ENCODE measurements at places on chromosomes 1 and 21.

- DNase-seq = no peak
These were observed 86.9 kb upstream of the ZBTB40 start for GRCh38 chr1:22364764-22365163.

GRCh38 chr1:218498056-218498938 is 153.2 kb downstream of the TGFB2 start:
- no peak for DNase-seq

GRCh38 chr1:67978890-67979516 is 71.4 kb downstream of the DIRAS3 start:
- no peak for DNase-seq

DNA sequence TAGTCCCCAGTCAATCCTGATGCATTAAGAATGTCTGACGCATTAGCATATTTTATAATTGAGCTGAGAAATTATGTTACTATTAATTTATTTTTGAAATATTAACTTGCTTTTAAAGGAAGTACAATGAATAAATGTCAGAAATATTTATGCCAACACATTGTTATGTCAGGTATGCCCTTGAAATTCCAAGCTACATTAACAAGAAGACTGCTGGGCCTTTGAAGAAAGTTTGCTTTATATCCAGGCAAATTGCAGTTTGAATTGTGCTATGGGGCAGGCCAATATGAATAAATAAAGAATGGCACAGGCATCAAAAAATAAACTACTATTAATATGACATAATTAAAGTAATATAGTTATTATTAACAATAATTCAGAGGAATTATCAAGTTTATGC is 1391.3 kb downstream of the PLA2G4A start:
- DNase-seq = no peak

- no peak for DNase-seq
These were observed 145.4 kb upstream of the KCTD3 start for GRCh38 chr1:215421744-215422143.

GRCh38 chr1:176144526-176144925 is 62.6 kb downstream of the COP1 start:
- no peak for DNase-seq

DNA sequence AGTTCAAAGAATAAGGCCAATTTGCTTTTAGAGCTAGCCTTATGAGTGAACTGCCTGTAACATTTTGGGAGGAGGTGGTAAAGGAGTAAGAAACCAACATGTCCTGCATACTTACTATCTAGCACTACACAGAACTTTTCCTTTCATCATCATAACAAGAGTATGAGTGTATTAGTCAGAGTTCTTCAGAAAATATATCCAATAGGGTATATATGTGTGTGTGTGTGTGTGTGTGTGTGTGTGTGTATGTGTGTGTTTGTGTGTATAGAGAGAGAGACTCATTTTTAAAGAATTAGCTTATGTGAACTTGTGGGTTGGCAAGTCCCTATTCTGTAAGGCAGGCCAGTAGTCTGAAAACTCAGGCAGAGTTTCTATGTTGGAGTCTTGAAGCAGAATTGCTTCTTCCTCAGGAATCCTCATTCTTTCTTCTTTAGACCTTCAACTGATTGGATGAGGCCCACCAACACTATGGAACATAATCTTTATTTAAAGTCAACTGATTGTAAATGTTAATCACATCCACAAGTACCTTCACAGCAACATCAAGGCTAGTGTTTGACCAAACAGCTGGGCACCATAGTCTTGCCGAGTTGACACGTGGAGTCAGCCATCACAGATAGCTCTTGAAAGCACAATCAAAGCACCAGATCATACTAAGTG is 121.9 kb downstream of the CYYR1 start:
- DNase-seq = no peak

- no peak for DNase-seq
These were observed 40.7 kb downstream of the SLC30A1 start for GRCh38 chr1:211538287-211538686.

DNA sequence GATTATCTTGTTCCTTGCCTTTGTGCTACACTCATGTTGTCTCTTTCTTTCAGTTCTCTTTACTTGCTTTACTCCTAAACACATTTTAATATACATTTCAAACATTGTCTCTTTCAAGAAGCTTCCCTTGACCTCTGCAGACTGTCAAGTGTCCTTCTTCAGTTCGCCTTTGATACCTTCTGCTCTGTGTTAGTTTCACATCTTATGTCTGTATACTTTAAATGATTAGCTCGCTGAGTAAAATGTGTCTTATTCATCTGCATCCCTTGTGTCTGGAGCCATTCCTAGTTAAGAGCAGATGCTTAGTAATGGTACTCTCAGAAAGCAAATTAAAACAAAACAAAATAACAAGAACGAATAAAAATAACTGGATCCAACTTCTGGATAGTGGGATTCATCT is 303.3 kb downstream of the S1PR1 start:
- no peak for DNase-seq

- DNase-seq = no peak
These were observed 185.1 kb upstream of the GREM2 start for GRCh38 chr1:240797050-240797449.

- DNase-seq = no peak
These were observed 922 bp downstream of the CPT2 start for GRCh38 chr1:53197291-53198200.

DNA sequence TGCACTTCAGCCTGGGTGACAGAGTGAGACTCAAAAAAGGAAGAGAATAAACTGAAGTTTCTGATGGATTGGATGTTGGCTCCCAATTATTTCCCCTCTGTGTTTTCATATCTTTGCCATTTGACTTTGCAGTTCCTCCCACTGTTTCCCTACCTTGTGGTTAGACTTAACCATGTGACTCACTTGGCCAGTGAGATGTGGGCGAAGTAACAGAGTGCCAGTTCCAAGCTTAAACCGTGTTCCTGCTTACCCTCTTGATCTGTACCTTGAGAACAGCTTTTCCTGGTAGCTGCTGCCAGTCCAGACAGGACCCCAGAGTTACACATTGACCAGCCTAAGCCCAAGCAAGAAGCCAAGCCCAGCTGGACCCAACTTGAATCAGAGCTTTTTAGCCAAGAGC is 323.4 kb downstream of the LTN1 start:
- no peak for DNase-seq

GRCh38 chr1:201877877-201878401 is 10.8 kb upstream of the SHISA4 start:
- DNase-seq = no peak

- no peak for DNase-seq
These were observed 23.5 kb upstream of the COL6A1 start for GRCh38 chr21:45957981-45958600.

DNA sequence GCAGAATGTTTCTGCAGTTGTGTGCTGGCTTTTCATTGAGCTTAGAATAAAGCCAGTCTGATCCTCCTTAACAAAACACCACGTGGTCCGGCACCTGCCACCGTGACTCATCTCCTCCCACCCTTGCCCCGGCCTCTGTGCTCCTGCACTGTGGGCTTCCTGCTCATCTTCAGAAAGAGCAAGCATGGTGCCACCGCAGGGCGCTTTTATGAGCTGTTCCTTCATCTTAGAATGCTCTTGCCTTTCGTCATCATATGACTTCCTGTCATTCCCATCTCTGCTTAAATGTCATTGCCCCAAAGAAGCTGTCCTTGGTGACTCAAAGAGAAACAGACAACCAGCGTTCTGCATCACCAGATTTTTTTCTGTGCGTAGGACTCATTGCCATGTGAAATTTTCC is 117.8 kb downstream of the HHAT start:
- DNase-seq = no peak

- DNase-seq = no peak
These were observed 210.2 kb downstream of the LRRC7 start for GRCh38 chr1:69777971-69778370.

DNA sequence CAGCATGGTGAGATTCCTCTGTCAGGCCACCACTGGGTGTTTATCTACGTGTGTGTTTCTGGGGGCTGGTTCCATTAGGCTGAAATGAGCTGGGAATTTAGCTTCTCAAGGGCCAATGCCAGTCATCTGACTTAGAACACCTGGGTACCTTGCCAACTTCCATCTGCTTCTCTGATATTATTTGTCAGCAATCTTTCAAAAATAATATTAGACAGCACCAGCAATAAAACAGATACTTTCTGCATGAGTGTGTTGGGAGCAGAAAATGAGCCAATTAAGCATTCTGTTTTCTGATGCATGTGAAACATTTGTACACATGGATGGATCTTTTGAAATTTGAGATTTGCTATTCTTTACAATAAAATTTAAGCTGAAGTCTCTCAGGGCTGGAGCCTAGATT is 124.1 kb downstream of the RYR2 start:
- DNase-seq = no peak

- DNase-seq = no peak
These were observed 5.9 kb downstream of the NFYC start for GRCh38 chr1:40697436-40697835.

GRCh38 chr1:203625628-203626019 is 1.0 kb upstream of the ATP2B4 start:
- DNase-seq = no peak

DNA sequence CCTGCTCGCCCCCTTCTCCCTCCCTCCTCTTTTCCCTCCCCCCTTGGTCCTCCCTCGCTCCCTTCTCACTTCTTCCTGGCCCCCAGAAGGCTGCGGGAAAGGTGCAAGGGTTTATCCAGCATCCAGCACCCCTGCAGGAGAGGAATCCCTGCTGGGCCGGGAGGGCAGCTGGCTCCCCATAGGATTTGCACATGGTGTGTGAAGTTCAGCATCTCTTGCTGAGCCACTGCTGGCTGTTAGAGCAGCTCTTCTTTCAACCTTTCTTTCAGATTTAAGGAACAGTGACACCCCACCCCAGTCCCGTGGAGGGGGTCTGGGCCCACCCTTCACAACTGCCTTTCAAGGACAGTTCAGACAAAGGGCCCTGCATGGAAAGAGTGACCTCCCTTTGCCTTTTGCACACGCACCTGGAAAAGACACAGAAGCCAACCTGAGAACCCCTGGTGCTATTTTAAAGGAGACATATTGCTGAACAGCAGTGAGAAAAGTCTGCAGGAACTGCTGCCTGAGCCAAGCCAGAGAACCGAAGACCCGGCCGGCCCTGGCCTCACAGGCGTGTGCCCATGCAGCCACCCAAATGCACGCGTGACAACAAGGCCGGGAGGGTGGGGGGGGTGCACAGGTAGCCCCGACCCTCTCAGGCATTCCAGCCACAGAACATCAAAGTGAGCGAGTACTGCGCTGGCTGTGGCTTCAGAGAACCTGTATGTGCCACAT is 66.6 kb downstream of the SLC37A1 start:
- no peak for DNase-seq

GRCh38 chr1:31441558-31441957 is 28.5 kb downstream of the SERINC2 start:
- DNase-seq = no peak

DNA sequence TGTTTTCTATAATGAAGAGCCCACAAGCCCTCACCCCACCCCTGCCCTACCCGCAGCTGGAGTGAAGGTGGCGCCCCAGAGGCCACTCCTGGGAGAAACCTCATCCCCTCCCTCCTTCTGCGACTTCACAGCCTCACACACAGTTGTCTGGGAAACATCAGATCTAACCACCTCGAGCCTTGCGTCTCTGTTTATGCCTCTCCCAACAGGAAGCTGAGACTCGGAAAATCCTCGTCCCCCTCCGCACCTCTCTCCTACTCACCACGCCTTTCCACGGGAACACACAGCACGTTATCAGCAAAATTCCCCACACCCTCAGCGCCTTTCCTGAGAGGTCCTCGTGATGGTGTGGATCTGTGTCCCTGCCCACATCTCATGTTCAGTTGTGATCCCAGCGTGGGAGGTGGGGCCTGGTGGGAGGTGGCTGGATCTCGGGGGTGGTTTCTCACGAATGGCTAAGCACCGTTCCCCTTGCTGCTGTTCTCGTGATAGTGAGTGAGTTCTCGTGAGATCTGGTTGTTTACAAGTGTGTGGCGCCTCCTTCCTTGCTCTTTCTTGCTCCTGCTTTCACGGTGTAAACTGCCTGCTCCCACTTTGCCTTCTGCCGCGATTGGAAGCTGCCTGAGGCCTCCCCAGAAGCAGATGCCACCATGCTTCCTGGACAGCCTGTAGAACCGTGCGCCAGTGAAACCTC is 190.6 kb downstream of the KIF26B start:
- no peak for DNase-seq

GRCh38 chr1:173489149-173489600 is 12.0 kb downstream of the PRDX6 start:
- DNase-seq = no peak

DNA sequence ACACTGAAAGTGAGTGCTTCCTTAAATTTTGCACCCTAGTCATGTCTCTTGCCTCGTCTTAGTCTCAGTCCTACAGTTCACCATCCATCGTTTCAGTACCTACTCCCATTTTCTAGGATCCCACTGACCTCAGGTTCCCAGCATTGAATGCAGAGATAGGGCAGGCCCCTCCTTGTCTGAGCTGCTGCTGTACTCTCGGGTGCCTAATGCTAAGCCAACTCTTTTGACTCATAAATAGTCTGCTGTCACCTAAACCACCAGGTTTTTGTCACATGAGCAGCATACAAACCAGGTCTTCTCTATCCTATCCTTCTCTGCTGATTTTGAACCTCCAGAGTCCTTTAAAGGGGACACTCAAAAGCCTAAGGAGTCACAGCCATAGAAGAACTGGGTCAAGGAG is 3.0 kb downstream of the ARHGAP30 start:
- DNase-seq = no peak

Data from NCI-H524 treated with DMSO at 0.1 percent for 48 hours (cell line).